GM10248 (cell line): ENCODE measurements at places on chromosomes 13 and 19.
A peak's percentile ranks its signal among the peaks of the same experiment; 100 is the strongest.

DNA sequence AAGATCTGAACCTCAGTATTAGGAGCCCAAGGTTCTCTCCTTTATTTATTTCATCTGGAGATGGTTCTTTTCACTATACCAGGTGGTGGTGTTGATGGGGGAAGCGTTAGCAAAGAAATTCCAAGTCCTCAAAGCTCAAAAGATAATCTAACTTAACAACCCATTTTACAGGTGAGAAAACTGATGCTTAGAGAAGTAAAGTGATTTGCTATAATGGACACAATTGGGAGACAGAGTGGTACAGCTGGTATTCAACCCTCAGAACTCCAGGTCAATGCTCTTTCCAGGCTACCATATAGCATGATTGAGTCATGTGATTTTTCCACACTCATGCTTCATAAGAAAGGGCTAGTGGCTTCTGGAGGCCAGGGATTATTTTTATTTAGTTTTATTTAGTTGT lies 25.0 kb upstream of the URAD start:
- no peak for DNase-seq

GRCh38 chr13:52926971-52927370 lies 78.5 kb upstream of the PCDH8 start:
- no peak for DNase-seq

DNA sequence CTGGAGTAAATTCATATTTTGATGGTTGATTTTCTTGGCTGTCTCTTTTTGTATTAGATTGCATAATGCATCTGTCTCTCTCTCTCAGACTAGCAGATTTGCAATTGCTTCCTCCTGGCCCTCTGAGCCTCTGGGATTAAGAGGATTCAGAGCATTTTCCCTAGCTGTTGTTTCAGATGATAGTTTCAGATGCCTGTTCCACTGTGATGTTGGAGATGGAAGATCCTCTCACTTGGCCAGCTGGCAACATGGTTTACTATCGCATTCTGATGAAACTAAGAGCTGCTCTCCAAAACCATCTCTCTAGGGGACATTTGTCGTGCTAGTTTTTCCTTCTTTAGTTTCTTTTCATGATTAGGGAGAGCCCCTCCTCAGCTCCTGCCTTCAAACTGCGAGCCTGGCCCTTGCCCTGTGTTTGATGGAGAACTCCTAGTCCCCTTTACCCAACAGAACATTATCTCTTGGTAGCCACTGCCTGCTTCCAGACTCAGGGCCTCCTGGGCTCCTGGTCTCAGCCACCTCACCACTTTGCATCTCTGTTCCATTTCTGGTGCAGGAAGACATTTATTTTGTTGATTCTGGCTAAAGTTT lies 244.6 kb downstream of the B3GLCT start:
- no peak for DNase-seq

DNA sequence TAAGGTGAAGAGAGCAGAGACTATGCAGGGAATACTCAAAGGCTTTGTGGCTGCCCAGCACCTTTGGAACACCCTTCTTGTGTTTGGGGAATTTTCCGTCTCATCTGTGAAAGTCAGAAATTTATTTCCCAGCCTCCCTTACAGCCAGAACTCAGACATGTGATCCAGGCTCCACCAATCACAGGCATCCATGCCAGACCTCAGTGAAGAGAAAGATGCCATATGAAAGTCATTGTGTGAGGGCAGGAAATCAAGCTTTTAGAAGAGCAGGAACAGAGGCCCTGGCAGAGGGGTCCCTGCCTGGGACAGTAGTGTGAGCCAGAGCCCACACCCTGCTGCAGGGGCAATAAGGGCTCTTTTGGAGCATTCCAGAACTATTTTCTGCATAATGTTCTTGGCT lies 12.1 kb downstream of the CCDC70 start:
- DNase-seq = no peak

DNA sequence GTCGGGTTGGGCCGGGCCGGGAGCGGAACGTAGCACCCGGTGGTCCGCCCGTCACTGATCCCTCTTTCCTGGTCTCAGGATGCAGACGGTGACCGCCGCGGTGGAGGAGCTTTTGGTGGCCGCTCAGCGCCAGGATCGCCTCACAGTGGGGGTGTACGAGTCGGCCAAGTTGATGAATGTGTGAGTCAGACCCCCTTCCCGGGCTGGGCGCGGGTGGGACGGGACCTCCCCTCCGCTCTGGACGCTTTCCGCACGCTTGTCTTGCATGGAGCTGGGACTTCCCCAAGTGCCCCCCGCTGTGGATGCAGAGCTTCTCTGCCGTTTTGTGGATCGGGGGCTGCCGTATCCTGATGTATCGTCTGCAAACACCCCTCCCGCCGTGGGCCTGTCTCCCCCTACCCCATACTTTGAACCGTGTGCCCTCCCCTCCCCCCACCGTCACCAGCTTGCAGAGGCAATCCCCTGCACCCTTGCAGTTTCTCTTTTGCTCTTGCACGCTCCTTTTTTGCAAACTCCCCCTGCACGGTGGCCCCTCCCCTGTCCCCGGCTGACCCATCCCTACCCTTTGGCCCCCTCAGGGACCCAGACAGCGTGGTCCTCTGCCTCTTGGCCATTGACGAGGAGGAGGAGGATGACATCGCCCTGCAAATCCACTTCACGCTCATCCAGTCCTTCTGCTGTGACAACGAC lies 669 bp downstream of the GADD45B start:
- no peak for DNase-seq

GRCh38 chr19:8615813-8616596 lies 5.5 kb upstream of the ADAMTS10 start:
- peak; percentile 46 for DNase-seq

DNA sequence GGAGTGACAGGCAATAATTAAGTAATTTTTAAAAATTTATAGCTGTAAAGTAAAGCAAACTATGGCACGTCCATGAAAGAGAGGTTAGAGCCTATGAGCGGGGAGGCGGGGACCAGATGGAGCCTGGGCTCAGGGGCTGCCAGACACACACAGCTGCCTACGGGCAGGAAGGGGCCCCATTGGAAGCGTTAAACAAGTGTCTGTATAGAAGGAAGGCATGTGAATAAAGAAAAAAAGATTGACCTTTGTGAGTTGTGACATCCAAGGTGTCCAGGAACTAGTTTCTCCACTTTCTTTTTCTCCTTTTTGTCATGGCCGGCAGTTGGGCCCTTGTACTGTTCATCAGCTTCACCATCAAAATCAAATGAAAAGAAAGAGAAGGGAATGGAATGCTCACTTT lies 56.8 kb downstream of the LRCH1 start:
- DNase-seq = no peak

GRCh38 chr19:18795540-18795939 lies 4.4 kb upstream of the COMP start:
- DNase-seq = no peak

DNA sequence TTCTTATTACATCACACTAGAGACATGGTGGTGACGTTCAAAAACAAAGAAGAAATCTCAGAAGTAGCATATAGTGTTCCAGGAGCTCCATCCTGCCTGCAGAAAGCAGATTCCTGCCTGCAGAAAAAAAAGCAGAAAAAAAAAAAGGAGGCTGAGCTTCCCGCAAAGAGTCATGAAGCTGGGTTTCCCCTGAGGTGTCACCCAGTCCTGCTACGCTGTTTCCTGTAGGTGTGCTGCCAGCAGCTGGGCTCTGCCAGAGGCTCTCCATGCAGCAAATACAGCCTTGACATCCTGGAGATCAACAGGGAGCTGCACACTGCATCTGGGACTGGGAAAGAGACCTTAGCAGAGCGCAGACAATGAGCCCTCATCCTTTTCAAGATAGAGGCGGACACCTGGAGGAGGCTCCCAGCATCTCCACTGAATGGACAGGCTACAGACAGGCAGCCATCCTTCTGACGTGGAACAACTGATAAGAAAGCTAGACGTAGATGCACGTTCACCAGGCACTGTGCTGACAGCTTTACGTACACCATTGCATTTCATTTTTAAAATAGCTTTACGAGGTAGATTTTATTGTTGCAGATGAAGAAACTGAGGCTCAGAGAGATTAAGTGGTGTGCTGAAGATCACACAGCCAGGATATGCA lies 350.9 kb downstream of the FOXO1 start:
- no peak for DNase-seq

DNA sequence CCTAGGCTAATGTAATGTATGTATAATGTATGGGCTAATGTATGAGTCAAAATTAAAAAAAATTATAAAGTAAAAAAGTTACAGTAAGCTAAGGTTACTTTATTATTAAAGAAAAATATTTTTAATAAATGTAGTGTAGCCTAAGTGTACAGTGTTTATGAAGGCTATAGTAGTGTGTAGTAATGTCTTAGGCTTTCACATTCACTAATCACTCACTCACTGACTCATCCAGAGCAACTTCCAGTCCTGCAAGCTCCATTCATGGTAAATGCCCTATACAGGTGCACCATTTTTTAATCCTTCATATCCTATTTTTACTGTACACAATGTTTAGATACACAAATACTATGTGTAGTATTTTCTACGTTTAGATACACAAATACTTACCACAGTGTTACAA lies 1.8 kb upstream of the TMEM272 start:
- no peak for DNase-seq

GRCh38 chr13:107291875-107292274 lies 723.9 kb upstream of the ARGLU1 start:
- no peak for DNase-seq

- no peak for DNase-seq
These were observed 83.9 kb downstream of the OLFM4 start for GRCh38 chr13:53112522-53112921.

DNA sequence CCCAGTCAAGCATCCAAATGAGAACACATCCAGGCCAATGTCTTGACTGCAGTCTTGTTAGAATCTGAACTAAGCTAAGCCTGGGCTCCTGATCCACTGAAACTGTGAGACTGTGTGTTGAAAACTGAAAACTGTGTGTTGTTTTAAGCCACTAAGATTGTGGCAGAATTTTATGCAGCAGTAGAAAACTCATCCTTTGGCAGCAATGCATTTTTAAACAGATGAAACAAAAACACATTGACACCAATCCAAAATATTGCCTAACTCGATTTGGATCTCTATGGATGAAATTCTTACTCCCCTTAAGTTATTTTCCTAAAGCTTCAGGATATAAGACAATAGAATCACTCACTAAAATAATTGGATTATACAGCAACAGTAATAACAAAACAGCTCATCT lies 202.3 kb upstream of the KLF12 start:
- DNase-seq = no peak

DNA sequence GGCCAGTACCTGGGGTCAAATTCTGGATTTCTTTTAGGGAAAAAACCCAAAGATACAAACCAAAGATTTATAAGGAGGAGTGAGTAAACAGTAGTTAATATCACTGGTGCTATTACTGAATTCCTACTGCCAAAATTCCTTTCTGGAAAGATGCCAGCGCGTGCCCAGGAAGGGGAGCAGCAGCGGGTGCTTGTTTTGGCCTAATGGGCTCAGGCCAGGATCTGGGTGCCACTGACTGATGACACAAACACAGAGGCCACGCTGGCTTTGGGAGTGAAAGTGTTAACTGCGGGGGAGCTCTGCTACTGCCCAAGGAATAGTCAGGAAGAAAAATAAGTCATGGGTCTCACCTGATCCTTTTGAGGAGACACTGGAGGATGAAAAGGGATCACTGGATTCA lies 61.2 kb downstream of the KLF2 start:
- no peak for DNase-seq

DNA sequence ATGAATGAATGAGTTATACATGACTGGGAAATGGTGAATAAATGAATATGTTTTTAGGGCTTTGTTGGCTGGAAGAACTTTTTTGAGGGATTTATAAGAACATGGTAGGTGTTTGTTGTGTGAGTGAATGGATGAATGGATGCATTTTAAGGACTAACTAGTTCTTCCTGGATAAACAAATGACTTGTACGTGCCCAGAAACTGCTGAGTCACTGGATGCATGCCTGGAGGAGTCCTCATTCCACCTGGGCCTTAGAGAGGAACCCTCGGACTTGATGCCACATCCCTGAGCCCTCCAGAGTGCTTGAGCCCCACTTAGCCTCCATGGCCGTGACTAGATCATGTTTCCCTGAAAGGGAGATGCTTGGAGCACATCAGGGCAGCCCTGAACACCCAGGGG lies 153.4 kb downstream of the DPF1 start:
- DNase-seq = no peak

- DNase-seq = no peak
These were observed 27.7 kb downstream of the CACNA1A start for GRCh38 chr19:13478576-13478975.

DNA sequence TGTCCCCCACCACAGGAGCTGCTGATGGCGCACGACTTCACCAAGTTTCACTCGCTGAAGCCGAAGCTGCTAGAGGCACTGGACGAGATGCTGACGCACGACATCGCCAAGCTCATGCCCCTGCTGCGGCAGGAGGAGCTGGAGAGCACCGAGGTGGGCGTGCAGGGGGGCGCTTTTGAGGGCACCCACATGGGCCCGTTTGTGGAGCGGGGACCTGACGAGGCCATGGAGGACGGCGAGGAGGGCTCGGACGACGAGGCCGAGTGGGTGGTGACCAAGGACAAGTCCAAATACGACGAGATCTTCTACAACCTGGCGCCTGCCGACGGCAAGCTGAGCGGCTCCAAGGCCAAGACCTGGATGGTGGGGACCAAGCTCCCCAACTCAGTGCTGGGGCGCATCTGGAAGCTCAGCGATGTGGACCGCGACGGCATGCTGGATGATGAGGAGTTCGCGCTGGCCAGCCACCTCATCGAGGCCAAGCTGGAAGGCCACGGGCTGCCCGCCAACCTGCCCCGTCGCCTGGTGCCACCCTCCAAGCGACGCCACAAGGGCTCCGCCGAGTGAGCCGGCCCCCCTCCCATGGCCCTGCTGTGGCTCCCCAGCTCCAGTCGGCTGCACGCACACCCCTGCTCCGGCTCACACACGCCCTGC lies 4.4 kb upstream of the NOP53 start:
- DNase-seq = no peak

DNA sequence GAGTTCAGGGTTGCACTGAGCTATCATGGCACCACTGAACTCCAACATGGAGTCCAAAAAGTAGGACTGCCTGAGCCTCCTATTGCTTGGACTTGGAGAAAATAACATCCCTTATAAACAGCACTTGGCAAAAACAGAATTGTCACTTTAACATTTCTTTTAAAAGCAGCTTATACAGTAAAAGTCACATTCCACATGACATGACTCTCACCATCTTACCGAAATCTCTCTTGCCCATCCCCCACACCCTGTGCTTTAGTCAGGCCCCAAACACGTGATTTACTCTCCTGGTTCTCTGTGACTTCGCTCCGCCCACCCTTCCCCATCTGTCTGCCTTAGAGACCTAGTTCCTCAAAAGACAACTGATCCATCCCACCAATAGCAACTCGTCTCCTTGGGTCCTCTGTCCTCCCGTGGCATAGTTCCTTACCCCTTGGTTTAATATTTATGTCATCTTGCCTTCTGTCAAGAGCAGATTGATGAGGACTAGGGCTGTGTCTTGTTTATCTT lies 4.6 kb downstream of the SAFB start:
- peak; percentile 66 for DNase-seq

GRCh38 chr19:46935066-46935663 lies 74.4 kb downstream of the ARHGAP35 start:
- no peak for DNase-seq

- no peak for DNase-seq
These were observed 25.3 kb downstream of the B3GLCT start for GRCh38 chr13:31224963-31225559.
